Fibroblast of lung (primary cell): ENCODE measurements at places on chromosomes 6 and 20. TPM values are rescaled to one million over a fixed set of nuclear protein-coding genes. Genes with fewer than 3 reads are reported as not detected.

Gene SLC35F1
- under 0.01 and 0.17 TPM in 2 replicates for total RNA-seq

Gene SGK1
- 60.4 and 132 TPM in 2 replicates for total RNA-seq

DNA sequence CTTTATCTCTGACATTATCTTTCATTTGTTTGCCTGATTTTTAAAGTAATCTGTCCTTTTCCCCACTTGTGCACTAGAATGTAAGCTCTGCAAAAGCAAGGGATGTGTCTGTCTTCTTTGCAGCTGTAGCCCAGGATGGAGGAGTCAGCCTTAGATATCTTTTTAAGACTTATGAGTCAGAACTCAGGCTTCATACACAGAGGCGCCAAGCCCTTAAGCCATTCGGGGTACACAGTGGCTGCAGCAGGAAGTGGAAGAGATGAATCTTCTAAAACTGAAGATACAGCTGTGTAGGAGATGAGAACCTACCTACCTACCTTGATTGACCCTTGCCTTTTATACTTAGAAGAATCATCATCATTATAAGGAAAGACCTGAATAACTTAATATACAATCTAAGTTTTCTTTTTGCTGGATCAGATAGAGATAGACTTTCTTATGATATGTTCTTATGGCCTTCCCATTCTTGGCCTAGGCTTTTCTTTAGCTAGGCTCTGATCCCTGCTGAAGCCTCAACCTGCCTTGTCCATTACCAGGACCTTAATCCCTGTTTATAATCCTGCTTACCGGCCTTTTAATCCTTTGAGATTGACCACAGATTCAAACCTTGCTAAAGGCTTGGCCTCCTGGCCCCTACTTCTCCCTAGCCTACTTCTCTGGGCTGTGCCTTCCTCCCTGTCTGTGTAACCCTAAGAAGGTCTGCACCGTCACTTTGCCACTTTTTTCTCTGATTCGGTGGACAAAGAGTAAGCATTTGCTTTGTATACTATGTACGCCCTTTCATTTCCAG is 304.5 kb downstream of the PRL start:
- peak; percentile 60 for DNase-seq

- peak; percentile 99 for DNase-seq
Measured at GRCh38 chr6:168007592-168008338, 10.3 kb downstream of the KIF25 start.

Gene MAP7
- total RNA-seq, result 0.77 and 1.5 TPM in 2 replicates

GRCh38 chr6:75802366-75802765 is 53.3 kb downstream of the MYO6 start:
- peak; percentile 69 for DNase-seq

DNA sequence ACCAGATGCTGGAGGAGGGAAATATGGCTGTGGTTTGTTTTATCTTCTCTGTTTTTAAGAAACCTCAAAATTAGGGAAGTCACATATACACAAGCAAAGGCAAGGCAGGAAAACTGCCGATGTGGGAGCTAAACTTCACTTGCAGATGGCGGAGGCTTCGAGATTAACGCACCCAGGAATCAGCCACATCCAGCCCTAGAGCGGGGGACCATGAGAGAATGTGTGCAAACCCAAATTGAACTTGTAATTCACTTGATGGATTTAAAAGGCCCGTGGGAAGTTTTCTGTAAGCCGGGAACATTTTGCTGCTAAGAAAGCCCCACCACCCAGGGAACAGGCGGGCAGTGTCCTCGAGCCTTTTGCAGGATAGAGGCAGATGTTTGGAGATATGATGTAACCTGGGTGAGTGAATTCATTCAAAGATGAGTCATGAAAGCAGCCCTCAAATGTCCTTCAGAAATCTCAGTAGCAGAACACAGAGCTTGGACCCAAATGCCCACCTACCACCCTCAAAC is 39.9 kb downstream of the PREX1 start:
- DNase-seq, result peak; percentile 54

Gene PDYN
- total RNA-seq, result not detected in 2 replicates

- DNase-seq, result peak; percentile 44
Measured at GRCh38 chr6:10411971-10412460, 2.9 kb downstream of the TFAP2A start.

- no peak for DNase-seq
Measured at GRCh38 chr6:124164343-124164742, 360.7 kb downstream of the NKAIN2 start.

DNA sequence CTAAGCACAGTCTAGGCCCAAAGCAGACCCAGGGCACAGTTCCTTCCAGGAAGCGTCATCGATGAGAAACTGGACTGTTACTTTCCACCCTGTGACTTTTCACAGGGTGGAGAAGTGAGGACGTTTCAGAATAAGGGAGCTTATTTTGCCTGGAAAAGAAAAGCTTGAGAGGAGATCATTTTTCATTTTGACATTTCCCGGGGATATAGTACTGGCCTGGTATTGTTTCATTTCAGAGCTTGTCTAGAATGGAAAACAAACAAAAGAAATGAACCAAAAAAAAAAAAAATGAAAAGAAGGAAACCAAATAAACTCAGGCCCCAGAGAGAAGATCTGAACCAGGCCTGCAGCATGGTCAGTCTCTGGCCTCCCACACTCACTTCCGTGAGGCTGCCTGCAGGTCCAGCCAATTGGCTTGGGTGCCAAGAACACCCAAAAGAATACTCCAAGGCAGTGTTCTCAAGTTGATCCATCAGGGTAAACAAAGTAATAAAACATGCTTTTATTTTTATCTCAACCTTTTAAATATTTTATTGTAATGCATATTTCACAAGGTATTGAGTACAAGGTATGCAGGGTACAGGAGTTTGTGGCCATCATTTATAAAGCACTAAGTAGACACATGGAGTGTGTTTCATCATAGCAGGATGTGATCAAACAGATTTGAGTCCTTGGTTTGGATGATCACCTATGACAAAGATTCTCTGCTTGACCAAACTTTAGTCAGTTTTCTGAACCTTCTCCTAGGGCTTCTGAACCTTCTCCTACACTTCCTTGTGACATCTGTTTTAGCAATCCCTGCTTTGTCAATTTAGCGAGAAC is 176.9 kb upstream of the GGTLC1 start:
- DNase-seq, result no peak

Gene SIM1
- total RNA-seq, result not detected in 2 replicates

- DNase-seq, result no peak
Measured at GRCh38 chr6:157759028-157759427, 64.0 kb upstream of the SNX9 start.

GRCh38 chr6:47197682-47198640 is 111.7 kb downstream of the TNFRSF21 start:
- no peak for DNase-seq

DNA sequence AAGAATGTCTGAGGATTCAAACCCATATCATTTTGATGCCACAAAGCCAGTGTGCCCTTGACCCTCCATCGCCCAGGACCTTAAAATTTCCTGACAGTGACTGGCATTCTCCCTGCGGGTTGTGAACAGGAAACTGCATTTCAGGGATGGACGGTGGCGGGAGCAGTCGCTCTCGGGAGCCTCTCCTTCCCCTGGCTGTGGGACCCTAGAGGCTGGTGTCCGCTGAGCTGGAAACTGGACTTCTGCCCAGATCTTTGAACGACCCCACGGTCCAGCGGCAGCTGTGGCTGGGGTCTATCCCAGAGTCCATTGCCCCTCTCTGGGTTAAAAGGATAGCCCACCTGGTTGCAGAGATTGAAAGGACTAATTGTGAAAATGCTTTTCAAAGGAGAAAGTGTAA is 1.4 kb upstream of the SEC63 start:
- no peak for DNase-seq

DNA sequence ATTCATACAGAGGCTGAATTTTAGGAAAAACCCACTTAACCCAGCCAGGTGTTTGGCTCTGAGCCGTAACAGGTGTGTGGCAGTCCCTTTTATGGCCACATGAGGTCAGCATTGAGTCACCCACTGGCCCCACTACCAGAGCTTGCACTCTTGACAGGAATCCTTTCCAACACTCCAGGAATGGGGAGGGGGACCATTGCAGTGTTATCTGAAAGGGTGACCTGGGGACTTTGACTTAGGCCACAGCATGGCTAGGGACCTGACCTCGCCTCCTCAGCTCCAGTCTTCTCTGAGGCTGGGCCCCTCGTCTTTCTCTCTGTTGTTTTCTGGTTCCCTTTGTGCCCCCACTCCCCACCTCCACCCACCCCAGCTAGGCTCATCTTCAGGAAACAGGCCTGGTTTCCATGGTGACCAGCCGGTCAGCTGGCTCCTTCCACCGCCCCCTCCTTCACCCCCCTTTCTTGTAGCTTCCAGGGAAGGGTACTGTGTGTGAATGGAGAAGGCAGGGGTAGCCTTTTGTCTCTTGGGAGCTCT is 2.1 kb upstream of the TMEM151B start:
- DNase-seq, result peak; percentile 17

Gene IRF4
- under 0.01 TPM in 2 replicates for total RNA-seq

DNA sequence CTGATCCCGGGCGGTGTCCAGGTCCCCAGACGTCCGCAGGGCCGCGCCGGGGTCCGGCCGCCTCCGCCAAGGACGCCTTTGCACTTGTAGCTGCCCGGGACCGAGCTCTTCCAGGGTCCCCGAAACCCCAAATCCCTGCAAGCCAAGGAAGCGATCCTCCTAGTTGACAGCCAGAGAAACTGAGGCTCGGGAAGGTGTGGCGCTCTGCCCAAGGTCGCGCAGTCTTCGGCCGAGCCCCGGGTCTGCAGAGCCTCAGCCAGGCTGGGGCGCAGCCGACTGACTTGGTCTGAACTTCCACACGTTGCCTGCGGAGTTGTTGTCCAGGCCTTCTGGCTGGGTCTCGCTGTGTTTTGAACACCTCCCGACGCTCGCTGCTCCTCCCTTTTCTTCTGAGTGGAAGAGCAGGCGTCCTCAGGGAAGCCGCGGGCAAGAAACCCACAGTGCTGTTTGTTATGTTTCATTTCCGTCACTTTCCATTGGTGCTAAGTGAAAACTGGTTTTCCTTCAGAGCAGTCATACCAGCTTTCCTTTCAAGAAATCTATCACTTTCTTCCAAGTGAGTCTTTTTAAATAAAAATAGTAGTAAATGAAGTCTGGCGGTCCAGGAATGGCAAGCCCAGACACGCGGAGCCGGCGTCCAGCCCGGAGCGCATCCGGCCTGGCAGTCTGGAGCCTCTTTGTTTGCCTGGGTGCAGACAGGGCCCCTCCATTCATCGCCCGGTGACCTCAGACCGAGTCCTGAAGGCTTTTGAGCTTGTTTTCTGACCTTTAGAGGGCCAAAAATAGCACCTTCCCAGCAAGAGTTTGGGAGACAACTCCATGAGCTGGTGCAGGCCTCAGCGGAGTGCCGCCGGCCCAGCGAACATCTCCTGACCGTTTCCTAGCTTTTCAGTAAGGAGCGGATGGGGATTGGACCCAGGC is 698 bp downstream of the FAM210B start:
- peak; percentile 73 for DNase-seq

Gene FRK
- total RNA-seq, result 0.33 and 0.77 TPM in 2 replicates

Gene LY6G6D
- total RNA-seq, result not detected in 2 replicates

- DNase-seq, result no peak
Measured at GRCh38 chr6:97449444-97449966, 166.5 kb upstream of the MMS22L start.

GRCh38 chr20:47316776-47317126 is 39.7 kb downstream of the ZMYND8 start:
- DNase-seq, result no peak

GRCh38 chr6:118881440-118882313 is 12.3 kb upstream of the ASF1A start:
- no peak for DNase-seq
